ENCODE measurements at places on chromosomes 5 and 9. TPM values are rescaled to one million over a fixed set of nuclear protein-coding genes. Genes with fewer than 3 reads are reported as not detected.

DNA sequence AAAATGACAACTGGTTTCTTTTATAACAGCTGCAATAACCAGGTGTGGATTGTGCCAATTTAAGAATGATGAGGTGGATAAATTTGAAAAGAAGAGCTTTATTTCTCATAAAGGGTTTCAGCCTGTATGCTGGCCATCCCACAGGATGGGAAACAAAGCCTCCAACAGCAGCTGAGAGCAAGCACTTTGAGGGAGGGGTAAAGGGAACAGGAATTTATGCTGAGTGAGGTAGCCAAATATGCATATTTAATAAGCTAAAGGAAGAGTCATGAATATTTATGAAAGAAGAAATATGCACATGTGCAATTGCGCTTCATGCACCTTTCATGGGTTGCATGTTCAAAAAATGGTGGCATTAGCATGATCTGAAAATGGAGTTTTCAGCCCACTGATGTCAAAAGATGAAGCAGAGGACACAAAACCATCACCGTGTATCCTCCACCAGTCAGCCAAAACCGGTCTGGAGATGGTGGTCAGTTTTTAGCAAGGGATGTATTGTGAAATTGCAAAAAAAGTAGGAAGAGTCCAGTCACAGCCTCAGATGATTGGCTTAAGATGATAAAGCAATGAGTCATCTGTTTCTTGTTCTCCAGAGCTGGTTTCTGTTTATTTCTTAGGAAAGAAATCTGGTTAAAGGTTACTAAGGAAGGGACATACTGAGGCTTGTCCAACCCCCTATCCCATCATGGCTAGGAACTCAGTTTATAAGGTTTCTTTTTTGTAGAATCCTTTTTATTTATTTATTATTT, 47.9 kb downstream of the DEPDC1B start:
- H3K4me1 ChIP-seq, result no peaks in the 10 kb centered on the region
- H3K27ac ChIP-seq, result no peak overlapping the region
- H3K27me3 ChIP-seq, result no peaks in the 10 kb centered on the region

- no peak overlapping the region for H3K4me3 ChIP-seq
- H3K27ac ChIP-seq, result peak overlapping the region; percentile 39
- no peaks in the 10 kb centered on the region for H3K36me3 ChIP-seq
- H3K4me1 ChIP-seq, result peaks cover 57% of the 10 kb centered on the region
- no peaks in the 10 kb centered on the region for H3K27me3 ChIP-seq
These were observed 63.3 kb upstream of the SLC25A51 start for GRCh38 chr9:37967014-37967760.

DNA sequence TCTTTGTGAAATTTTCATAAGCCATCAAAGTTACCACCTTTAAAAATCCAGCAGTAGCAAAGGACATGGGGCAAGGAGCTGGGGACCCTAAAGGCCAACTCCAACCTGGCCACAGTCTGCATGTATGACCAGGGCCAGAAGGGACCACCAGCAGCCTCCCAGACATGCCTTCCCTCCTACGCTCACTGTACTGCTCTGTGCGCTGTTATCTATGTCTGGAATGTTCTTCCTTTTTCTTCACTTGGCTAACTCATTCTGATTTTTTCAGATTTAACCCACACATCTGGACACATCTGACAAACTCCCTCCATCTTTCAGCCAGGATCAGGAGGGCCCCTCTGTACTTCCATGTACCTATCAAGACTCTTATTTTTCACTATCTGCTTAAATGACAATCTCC, 47.6 kb upstream of the TRAF1 start:
- no peaks in the 10 kb centered on the region for H3K27me3 ChIP-seq
- H3K4me1 ChIP-seq, result no peaks in the 10 kb centered on the region
- H3K36me3 ChIP-seq, result no peaks in the 10 kb centered on the region
- H3K27ac ChIP-seq, result no peak overlapping the region
- no peak overlapping the region for H3K4me3 ChIP-seq

GRCh38 chr9:107248714-107249113, 34.4 kb upstream of the RAD23B start:
- H3K27me3 ChIP-seq, result no peaks in the 10 kb centered on the region
- H3K4me1 ChIP-seq, result peaks cover 12% of the 10 kb centered on the region
- DNase-seq, result no peak
- peak overlapping the region; percentile 77 for H3K27ac ChIP-seq

DNA sequence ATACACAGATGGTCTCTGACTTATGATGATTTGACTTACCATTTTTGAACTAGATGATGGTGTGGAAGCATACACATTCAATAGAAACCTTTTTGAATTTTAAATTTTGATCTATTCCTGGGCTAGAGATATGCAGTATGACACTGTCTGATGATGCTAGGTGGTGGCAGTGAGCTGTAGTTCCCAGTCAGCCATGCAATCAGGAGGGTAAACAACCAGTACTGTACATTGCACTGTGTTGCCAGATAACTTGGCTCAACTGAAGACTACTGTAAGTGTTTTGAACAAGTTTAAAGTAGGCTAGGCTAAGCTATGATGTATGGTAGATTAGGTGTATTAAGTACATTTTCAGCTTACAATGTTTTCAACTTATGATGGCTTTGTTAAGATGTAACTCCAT, 859.1 kb upstream of the ARRDC3 start:
- H3K36me3 ChIP-seq, result no peaks in the 10 kb centered on the region
- no peaks in the 10 kb centered on the region for H3K27me3 ChIP-seq
- H3K27ac ChIP-seq, result no peak overlapping the region
- H3K4me1 ChIP-seq, result no peaks in the 10 kb centered on the region
- H3K4me3 ChIP-seq, result no peak overlapping the region

DNA sequence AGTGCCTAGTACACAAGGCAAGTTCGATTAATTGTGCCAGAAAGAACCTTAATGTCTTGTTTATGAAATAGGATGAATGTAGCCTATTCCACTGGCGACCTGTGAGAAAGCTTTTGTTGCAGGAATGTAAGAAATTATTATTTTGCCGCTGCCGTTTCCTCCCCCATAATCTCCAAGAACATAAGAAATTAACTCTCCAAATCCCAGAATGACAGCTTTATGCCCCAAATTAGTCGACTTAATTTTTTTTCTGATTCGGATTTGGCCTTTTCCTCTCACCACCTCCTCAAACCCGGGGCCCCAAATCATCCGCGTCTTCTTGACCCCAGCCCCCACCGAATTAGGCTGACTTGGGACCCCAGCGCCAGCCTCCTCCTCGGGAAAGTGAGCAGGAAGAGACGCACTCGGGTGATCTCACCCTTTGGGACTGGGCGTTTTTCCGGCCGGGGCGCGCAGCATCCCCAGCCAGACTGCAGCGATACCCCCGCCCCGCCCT, 682 bp upstream of the SPTAN1 start:
- peaks cover 26% of the 10 kb centered on the region for H3K4me1 ChIP-seq
- no peaks in the 10 kb centered on the region for H3K27me3 ChIP-seq
- H3K27ac ChIP-seq, result peak overlapping the region; percentile 82

GRCh38 chr9:3136686-3137346, 292.9 kb upstream of the PUM3 start:
- no peaks in the 10 kb centered on the region for H3K4me1 ChIP-seq

GRCh38 chr5:366541-367357, 45.2 kb downstream of the AHRR start:
- H3K27ac ChIP-seq, result no peak overlapping the region
- H3K4me3 ChIP-seq, result no peak overlapping the region
- no peaks in the 10 kb centered on the region for H3K4me1 ChIP-seq

GRCh38 chr5:138245717-138246116, 28.7 kb downstream of the GFRA3 start:
- no peak overlapping the region for H3K27ac ChIP-seq
- no peak for DNase-seq
- peaks cover 6% of the 10 kb centered on the region for H3K4me1 ChIP-seq
- H3K27me3 ChIP-seq, result peaks cover 8% of the 10 kb centered on the region

GRCh38 chr9:137762414-137763061, 115.0 kb upstream of the CACNA1B start:
- H3K27ac ChIP-seq, result no peak overlapping the region
- no peaks in the 10 kb centered on the region for H3K4me1 ChIP-seq
- H3K4me3 ChIP-seq, result no peak overlapping the region
- no peak for DNase-seq

GRCh38 chr5:87403409-87403808, 9.3 kb downstream of the CCNH start:
- no peak overlapping the region for H3K27ac ChIP-seq
- no peak overlapping the region for H3K4me3 ChIP-seq
- H3K27me3 ChIP-seq, result no peaks in the 10 kb centered on the region

- DNase-seq, result no peak
- H3K27ac ChIP-seq, result peak overlapping the region; percentile 82
- H3K4me1 ChIP-seq, result peaks cover 16% of the 10 kb centered on the region
- H3K4me3 ChIP-seq, result peak overlapping the region; percentile 78
- peaks cover 3% of the 10 kb centered on the region for H3K36me3 ChIP-seq
- H3K27me3 ChIP-seq, result no peaks in the 10 kb centered on the region
These were observed 454 bp downstream of the NELFB start for GRCh38 chr9:137255448-137256114.

RFX3 gene
- 5.7 TPM for total RNA-seq

TOR1A gene
- 33.6 TPM for total RNA-seq

PCDHB14 gene
- total RNA-seq, result 0.80 TPM

MAMDC2 gene
- total RNA-seq, result 1.5 TPM

ORM2 gene
- 0.77 TPM for total RNA-seq

SPATA31D3 gene
- not detected for total RNA-seq
